ENCODE measurements at places on chromosomes 11 and 22.
A peak's percentile ranks its signal among the peaks of the same experiment; 100 is the strongest.

GRCh38 chr22:26182723-26183122, 13.5 kb downstream of the SEZ6L start:
- no peak for DNase-seq

GRCh38 chr11:39661890-39662289, 1797.6 kb downstream of the LRRC4C start:
- no peak for DNase-seq

DNA sequence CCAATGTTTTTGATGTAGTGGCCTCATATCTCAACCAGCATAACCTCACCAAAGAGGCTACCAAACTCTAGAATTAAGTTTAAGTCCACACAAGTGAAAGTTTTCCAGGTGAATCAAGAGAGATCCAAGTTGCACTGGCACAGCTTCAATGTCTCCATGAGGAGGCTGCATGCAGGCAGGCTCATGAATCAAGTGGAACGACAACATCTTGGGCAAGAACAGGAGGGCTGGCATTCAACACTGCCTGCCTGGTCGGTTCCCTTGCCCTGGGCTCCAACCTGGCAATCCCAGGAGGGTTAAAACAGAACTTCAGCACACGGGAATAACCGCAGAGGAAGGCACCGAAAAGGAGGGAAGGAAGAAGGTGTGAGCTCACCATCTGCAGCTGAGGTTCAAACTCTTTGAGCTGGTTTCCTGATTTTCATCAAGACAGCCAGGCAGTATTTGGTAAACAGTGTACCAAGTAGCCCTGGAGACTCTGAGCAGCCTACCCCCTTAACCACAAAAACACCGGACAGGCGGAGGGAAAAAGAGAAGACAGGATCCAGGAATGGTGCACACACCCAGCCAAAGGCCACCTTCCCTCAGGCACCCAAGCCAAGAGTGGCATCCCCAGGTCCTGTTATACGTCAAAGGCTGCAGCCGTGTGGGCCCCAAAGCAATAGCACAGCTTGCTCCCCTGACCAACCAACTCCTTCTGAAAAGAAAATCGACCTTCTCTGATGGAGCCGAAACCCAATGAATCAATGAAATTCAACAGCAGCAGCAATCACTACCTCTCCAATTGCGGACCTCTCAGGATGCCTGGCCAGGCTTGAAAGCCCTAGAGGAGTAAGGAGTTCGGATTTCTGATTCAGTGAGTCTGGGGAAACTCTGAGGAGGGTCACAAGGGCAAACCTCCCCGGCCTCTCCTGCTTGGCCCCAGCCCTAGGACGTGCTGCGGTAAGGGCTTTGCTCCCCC, 1.3 kb downstream of the PACSIN2 start:
- peak; percentile 63 for DNase-seq

- no peak for DNase-seq
Observed at GRCh38 chr11:79498667-79499066, 57.8 kb upstream of the TENM4 start.

GRCh38 chr22:23062616-23063538, 7.4 kb upstream of the GNAZ start:
- no peak for DNase-seq

GRCh38 chr22:38435965-38436364, 19.0 kb downstream of the KCNJ4 start:
- no peak for DNase-seq

- DNase-seq = peak; percentile 43
Observed at GRCh38 chr11:123454060-123454651, 24.1 kb downstream of the GRAMD1B start.

GRCh38 chr11:57675176-57675941, 7.4 kb downstream of the ZDHHC5 start:
- no peak for DNase-seq

- DNase-seq = peak; percentile 46
Observed at GRCh38 chr11:86919557-86920210, 35.5 kb downstream of the FZD4 start.

DNA sequence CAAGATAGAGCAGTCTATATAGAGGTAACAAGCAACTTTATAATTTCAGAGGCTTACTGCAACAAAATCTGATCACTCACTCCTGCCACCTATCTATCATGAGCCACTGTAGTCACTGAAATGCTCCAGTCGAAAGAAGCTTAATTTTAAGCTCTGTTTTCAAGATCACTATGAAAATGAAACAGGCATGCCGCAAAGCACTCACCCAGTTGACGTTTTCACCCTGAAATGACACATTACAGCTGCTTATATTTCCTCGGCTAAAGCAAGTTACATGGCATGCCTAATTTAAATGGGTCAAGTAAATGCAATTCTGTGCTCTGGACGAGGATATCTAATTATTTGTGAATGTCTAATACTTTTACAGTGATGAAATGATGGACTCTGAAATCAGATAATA, 616.3 kb downstream of the FAM181B start:
- no peak for DNase-seq

- DNase-seq = no peak
Observed at GRCh38 chr11:57409321-57410100, 17.4 kb downstream of the SLC43A3 start.

- no peak for DNase-seq
Observed at GRCh38 chr11:128467610-128468041, 119.7 kb downstream of the ETS1 start.

DNA sequence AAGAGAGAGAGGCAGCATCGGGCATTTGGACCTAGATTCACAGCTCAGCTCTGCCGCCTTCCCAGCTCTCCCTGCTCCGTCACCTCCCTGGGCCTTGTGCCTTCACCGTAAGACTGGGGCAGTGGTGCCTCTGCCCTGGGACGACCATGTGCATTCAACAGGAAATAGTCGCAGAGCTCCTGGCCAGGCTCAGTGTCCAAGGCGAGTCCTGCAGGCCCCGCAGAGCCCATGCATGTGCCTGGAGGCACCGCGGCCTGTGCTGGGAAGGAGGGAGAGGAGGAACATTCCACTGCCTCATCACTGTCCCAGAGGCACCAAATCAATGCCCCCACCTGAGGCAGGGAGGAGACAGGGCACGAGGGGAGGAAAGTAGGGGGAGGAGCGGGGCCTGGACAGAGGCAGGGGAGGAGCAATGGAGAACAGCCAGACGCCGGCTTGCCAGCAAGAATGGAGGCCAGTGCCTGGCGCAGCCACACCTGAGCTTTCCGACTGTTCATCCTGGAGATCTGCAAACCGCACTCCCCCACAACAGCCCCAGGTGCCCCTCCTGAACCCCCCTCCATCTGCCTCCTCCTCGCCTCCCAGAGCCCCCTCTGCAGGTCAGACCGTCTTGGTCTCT, 74.4 kb upstream of the PRR5 start:
- DNase-seq = no peak

GRCh38 chr11:42085736-42086135, 626.3 kb upstream of the LRRC4C start:
- DNase-seq = peak; percentile 1

DNA sequence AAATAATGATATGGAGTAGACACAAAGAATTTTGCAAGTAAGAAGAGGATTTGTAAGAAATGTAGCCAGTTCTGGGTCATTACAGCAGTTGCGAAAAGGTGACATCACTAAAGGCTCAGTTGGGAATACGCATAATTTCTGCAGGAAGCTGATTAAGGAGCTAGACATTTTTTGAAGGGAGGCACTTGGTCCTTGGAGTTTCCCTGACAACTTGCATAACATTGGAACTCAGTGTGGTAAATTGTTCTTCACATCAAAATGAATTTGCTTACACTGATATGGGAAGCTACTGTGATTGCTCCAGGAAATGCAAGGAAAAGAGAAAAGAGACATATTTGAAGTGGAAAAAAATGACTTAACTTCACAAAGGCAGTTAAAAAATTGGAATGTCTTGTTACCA, 626.1 kb downstream of the NELL1 start:
- DNase-seq = no peak

DNA sequence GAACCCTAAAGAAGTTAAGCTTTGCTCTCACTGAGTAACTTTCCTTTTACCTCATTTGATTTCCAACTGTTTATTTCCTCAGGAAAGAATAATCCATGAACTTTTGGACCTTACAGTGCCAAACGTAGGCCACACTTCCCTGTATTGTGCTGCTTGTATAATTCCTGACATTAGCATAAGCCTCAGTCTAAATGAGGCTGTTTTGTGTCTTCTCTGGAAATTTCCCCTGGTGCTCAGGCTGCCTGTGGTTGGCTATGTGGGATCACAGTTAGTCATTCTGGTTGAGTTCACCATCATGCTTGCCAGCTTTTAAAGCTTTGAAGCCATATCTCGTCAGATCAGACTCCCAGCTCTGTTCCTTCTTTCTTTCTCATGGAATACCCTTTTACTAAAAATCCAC, 107.0 kb downstream of the FAM76B start:
- DNase-seq = peak; percentile 40

DNA sequence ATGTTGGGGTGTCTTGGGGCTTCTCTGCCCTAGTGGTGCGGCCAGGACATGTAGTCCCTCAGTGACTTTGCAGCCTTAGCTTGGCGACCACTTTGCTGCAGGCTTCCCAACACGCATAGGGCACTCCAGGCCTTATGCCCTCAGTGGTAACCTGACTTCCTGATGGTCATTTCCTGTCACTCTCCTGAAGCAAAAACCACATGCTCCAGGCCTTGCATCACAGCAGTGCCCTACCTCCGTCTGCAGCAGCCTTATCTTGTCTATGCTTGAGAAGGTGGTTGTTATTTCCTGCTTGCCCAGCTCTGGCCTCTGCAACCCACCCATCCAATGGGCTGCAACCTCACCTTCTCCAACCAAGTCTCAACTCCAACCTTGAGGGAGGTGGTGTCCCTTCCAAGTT, 33.4 kb upstream of the PISD start:
- DNase-seq = no peak

- DNase-seq = no peak
Observed at GRCh38 chr22:46119729-46120419, 30.5 kb upstream of the PPARA start.

DNA sequence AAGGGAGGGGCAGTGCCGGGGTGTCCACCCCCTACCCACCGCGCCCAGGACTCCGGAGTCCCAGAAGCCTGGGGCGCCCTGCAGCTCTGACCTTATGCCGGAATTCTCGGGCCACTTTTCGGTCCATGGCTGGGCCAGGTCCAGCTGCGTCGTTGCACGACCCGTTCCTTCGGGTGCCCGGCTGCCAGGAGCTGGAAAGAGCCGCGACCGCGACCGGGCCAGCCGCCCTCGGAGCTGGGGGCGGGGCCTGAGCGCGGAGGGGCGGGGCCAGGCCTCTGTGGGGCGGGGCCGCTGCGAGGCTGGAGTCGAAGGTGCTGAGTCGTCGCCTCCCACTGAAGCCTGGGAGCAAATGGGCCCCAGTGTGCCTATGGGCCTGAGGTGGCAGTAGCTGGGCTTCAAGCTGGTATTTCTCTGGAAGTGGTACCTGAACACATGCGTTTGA, at the start of gene USH1C:
Gene USH1C (minus strand): TSS at position 236 of the 442 bp plus-strand sequence. CDS start 109 bp downstream, at position 127.
- DNase-seq = peak; percentile 28

DNA sequence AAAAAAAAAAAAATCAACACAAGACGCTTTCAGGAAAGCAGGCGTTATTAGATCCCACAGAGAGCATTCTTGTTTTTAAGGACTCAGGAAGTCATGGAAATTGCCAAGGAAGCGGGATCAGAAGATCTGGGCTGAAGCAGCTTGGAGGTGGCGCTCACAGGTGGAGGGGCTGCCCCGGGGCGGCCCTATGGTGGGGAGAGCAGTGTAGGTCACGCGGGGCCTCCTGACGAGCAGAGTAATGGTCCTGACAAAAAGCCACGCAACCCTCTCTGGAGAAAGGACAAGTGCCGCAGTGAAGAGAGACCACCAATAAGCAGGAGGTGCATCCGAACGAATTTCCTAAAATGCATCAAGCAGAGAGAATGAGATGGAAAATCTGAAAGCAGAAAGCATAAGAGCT, 407.0 kb downstream of the BRD1 start:
- DNase-seq = no peak

DNA sequence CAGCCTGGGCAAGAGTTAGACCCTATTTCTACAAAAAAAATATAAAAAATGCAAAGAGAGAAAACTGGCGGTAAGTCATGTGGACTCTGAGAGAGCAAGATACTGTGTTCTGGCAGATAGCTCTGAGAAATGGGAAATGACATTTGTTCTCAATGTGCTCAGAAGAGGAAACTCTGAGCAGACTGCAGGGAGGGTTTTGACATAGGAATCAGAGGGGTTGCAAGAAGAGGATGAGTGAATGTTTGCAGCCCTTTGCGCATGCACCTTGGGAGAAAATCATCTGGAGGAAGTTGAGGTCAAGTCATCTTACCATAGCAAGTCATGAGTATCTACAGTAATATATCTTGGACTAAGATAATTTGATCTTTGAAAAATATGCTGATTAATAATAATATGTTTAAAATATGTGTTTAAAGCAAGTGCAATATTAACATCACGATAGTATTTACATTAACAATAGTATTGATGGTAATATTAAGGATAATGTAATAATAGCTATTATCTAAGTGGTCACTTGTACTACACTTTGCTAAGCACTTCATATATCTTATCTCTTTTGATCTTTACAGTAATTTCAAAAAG, 2.6 kb downstream of the ACER3 start:
- DNase-seq = peak; percentile 92

DNA sequence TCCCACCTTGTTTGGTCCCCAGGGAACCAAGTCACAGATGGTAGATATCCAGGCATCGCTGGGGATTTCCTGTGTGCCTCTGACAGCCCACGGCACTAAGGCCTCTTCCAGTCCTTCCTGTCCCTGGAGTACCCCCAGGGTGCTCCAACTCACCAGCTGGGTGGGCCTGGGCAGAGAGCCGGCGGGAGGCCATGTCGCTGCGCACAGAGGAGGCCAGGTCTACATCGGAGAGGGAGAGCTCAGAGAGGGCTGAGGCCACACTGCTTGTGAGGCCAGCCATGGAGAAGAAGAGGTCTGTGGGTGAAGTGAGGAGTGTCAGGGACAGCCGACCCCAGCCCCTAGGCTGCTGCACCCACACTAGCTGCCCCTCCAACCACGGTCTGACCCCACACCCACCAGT, 5.3 kb downstream of the ATG2A start:
- DNase-seq = no peak

- DNase-seq = no peak
Observed at GRCh38 chr11:46300270-46300669, 22.8 kb downstream of the CREB3L1 start.

DNA sequence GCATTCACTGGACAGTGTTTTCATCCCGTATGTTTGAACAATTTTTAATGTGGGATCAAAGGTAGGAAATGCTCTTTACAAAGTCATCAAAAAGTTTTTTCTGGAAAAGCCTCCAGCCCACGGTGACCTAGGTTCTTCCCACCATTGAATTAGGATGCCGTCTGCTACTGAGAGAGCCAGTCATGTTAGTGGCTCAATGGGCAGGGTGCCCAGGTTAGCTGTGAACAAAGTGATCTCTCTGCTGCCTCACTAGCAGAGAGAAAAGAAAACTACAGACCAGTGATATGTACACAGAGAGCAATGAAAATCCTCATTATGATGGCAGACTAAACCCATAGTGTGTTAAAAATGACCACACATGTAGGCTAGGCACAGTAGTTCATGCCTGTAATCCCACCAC, 32.4 kb downstream of the KCNQ1 start:
- DNase-seq = no peak

DNA sequence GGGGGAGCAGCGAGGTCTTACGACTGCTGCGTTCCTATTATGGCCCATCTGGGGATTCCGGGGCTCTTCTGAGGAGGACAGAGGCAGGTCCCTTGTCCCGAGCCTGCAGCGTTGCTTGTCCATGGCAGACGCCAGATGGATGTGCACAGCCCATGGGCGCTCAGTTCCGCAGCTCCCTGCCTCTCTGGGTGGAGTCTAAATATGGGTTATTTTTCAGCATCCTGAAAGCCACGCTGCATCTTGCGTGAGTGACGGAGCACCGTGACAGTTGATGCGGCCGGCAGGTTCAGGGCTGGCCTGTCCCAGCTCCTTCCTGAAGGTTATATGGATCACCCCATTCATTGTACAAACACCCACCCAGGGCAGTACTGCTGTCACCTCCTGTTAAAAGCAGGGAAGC, 1169.4 kb downstream of the BRD1 start:
- no peak for DNase-seq

- no peak for DNase-seq
Observed at GRCh38 chr11:69554849-69555248, 73.4 kb downstream of the LINC01488 start.

Measured in suppressor macrophage treated with lipopolysaccharide for 4 hours (primary cell).